Transverse colon (tissue), 4 donors: ENCODE measurements at places on chromosomes 12 and 14.

- H3K4me1 ChIP-seq = peaks cover 23% of the 10 kb centered on the region
- no peak overlapping the region for H3K4me3 ChIP-seq
- DNase-seq = no peak
- no peaks in the 10 kb centered on the region for H3K27me3 ChIP-seq
- no peaks in the 10 kb centered on the region for H3K36me3 ChIP-seq
Measured at GRCh38 chr12:51020448-51021182, 5.6 kb downstream of the SLC11A2 start.

DNA sequence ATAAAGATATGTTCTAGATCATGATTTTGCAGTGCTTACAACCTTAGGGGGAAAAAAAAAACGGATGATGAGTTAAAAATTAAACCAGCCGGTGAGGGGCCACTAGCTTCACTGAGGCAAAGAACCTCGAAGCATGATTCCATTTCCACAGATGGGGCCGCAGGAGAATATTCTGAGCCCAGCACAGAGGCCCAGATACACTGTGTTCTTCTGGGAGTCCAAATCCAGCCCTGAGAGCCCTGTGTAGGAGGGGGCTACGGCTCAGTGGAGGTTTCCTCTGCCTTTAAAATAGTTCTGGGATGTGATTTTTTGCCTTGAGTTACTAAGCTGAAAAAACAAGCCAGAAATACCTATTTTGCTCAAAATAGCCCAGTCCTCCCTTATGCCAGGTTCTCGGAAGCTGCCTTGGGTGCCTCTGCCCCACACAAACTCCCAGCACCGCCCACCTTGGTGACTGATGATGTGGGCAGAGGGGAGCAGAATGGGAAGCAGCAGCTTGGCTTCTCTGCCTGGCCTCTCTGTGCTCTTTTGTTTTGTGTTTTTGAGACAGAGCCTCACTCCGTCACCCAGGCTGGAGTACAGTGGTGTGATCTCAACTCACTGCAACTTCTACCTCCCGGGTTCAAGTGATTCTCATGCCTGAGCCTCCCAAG is 105.4 kb upstream of the BCL2L14 start:
- H3K36me3 ChIP-seq = no peaks in the 10 kb centered on the region
- no peak overlapping the region for H3K27ac ChIP-seq
- H3K4me3 ChIP-seq = no peak overlapping the region
- H3K27me3 ChIP-seq = no peaks in the 10 kb centered on the region

GRCh38 chr12:130589540-130590317 is 126.4 kb downstream of the RIMBP2 start:
- no peaks in the 10 kb centered on the region for H3K4me1 ChIP-seq
- H3K36me3 ChIP-seq = no peaks in the 10 kb centered on the region
- H3K27ac ChIP-seq = no peak overlapping the region
- no peaks in the 10 kb centered on the region for H3K27me3 ChIP-seq
- H3K4me3 ChIP-seq = no peak overlapping the region
- DNase-seq = no peak

DNA sequence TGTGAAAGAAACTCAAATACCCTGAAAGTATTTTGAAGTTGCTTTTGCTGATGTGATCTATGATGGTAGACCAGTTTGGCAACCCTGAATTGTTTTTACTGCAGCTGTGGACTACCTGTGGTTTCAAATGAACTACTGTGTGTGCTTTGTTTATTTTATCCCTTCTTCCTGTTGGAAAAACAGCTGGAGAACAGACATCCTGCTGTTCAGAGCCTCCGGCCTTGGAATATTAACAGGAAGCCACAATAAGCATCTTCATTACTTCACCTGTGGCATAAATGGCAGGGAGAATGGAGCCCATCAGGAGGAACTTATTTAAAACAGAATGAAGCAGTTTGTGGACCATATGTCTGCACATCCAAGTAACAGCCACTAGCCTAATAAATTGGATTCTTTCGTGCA is 104.8 kb downstream of the DUSP6 start:
- H3K27ac ChIP-seq = no peak overlapping the region
- H3K4me3 ChIP-seq = no peak overlapping the region
- H3K27me3 ChIP-seq = no peaks in the 10 kb centered on the region

DNA sequence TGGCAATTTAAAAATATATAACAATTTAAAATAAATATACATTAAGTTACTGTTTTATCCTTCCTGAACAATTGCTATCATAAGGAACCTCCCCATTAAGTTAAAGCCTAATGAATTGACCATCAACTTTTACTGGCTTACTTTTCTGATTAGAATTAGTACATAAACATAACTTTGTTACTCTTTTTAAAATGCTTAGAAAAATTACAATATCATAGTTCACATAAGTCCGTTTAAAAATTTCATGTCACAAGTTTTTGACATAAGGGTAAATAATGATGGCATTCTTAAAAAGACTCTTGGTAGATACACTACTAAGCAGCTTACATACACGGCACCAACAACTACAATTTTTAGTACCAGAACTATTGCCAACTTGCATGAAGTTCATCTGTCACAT is 1308.6 kb downstream of the FSCB start:
- H3K36me3 ChIP-seq = no peaks in the 10 kb centered on the region
- H3K27me3 ChIP-seq = no peaks in the 10 kb centered on the region
- no peak for DNase-seq
